Fibroblast of mammary gland (primary cell): ENCODE measurements at places on chromosomes 12 and 14.

GRCh38 chr12:119868992-119869391 is 8.1 kb downstream of the CIT start:
- DNase-seq = peak; percentile 75

GRCh38 chr14:46147452-46147851 is 504.1 kb downstream of the RPL10L start:
- DNase-seq = no peak

DNA sequence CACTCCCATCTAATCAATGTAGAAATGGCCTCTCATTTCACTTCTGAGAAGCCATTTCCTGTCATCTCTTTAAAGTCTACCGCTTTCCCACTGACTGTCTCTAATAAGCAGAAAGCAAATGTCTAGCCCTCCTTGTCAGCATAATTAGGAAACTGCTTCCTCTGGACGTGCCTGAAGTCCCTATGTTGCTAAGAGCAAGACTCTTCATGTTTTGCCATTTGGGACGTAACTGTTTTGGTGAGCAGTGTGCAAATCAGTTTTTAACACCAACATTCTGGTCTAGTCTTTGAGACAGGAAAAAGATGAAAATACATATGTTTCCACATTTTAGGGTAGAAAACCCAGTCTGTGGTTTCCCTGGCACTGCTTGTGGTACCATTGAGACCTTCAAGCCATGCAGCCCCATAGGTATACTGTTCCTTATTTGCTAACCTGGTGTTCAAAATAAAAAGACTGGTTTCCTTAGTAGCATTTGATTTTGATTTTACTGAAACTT is 22.2 kb downstream of the IFNG start:
- no peak for DNase-seq

DNA sequence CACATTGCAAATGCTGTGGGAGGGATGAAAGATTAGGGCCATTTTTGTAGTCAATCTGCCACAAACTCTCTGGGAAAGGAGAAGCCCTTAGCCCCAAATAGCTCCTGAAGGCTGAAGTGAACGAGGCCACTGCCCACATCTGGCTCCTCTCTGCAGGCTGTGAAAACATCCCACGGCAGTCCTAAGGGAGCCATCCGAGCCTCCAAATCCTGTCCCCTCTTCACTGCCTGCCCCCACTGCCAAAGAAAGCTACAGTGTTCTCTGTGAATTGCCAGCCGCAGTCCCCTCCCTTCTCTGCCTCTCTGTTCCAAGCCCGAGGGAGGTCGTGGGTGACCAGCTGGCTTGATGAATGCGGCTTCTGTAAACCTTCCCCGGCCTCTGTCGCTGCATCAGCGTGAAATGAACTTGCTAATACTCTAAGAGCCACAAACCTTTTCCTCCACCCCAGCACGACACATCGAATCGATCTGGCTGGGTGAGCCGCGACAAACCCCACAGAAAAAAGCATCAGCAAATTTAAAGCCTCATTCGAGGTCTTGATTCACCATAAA is 180.7 kb upstream of the NRXN3 start:
- DNase-seq = no peak

DNA sequence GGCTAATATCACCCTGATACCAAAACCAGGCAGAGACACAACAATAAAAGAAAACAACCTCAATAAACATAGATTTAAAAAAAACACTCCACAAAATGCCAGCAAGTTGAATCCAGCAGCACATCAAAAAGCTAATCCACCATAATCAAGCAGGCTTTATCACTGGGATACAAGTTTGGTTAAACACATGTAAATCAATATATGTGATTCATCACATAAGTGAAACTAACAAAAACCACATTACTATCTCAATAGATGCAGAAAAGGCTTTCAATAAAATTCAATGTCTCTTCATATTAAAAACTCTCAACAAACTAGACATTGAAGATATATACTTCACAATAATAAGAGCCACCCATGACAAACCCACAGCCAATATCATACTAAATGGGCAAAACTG is 17.0 kb upstream of the TAS2R14 start:
- DNase-seq = no peak

DNA sequence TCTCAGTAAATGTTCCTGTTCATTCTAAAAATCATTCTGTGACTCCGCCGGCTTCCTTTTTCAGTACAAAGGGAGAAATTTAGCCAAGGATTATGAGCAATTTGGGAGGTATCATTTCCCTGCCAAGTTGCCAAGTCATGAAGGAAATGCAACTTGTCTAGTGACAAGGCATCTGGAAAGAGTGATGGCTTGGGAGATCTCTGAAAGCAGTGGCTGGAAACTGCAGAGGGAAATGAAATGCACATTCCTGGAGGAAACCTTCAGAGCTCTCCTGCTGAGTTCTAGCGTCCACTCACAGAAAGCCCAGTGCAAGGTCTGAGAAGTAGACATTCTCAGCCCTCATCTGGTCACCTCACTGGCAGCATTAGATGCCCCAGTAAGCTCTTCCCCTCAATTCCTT is 91.7 kb downstream of the GALC start:
- DNase-seq = peak; percentile 30

GRCh38 chr12:98691351-98691750 is 46.3 kb downstream of the APAF1 start:
- DNase-seq = no peak

DNA sequence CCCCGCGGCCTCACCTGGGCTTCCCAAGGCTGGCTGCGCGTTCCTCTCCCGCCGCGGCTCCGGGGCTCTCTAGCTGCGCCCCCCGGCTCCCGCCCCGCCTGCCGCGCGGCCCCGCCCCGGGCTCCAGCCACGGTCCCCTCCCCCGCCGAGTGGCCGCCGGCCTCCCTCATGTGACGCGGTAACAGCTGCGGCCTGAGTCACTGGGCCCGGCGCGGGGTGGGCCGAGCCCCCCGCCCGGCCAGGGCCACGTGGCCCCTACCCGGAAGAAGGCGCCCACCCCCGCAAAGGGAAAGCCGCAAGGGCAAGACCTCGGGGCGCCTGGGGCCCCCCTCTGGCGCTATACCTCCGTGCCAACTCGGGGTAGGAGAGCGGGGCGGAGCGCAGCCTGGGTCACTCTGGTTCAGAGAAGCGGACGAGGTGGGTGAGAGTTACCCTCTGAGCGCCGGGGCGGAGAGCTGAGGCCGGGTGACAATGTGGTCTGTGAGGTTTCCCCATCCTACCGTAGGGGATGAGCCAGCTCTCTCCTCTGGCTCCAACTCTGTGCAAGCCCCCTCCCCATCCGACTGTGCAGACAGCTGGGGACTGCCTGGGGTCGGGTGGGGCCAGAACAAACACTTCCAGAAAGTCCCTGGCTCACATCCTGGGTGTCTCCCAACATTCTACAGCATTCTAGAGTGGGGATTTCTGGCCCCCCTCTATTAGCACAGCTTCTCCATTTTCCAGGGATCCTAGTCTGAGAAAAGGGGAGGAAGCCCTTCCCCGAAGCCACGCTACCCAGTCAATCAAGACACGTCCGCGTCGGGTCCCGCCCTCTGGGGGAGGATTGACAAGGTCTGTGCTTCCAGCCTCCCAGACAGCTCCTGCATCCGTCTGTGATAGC is at the start of gene CD63:
CD63 (minus strand) TSS at position 71 of the 880 bp plus-strand sequence. CDS start 668 bp downstream, outside the sequence.
- DNase-seq = peak; percentile 94

GRCh38 chr14:68521557-68521901 is 271.3 kb downstream of the ZFP36L1 start:
- no peak for DNase-seq

DNA sequence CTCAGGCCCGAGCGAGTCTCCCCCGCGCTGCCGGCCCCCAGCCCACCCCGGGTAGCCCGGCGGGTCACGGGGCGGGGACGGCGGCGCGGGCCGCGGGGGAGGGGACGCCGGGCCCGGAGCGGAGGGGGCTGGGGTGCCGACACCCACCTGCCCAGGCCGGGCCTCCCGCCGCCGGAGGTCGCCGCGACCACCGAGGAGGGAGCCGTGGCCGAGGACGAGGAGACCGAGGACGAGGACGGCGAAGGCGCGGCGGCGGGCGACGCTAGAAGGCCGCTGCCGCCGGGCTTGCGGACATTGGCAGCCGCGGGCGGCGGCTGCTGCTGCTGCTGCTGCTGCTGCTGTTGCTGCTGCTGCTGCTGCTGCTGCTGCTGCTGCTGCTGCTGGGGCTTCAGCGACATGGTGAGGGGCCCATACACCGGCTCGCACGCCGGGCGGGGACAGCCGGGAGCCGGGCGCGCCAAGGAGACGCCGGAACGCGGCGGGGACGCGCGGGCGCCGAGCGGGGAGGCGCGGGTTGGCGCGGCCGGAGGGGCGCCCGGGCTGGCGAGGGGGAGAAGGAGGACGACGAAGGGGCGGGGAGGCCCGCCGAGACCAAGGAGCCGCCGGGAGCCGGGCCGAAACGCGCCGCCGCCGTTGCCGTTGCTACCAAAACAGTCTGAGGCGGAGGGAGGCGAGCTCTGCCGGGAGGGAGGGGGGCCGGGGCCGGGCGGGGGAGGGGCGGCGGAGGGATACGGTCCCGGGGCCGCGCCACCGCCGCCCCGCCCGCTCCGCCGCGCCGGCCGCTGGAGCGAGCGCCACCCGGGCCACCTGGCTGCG is at the start of gene ATXN2:
ATXN2 (minus strand) TSS at position 679 of the 816 bp plus-strand sequence; CDS start at position 398, 281 bp downstream.
- DNase-seq = no peak

DNA sequence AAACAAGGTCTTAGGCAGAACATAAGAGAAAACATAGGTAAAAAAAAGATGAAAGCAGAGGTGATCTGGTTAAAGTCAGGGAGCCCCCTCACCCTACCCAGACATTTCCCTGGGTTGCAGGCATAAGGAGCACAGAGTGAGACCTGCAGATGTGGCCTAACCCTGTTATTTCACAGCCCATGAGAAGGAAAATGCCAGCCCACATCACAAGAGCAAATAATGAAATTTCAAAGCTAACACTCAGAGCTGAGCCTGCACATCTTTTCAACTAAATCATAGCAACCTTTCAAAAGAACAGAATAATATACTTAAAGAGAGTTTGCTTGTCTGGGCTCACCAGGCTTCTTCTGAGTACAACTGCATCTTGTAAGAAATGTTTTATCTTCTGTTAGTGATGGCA is 295.4 kb downstream of the RPAP3 start:
- DNase-seq = no peak

DNA sequence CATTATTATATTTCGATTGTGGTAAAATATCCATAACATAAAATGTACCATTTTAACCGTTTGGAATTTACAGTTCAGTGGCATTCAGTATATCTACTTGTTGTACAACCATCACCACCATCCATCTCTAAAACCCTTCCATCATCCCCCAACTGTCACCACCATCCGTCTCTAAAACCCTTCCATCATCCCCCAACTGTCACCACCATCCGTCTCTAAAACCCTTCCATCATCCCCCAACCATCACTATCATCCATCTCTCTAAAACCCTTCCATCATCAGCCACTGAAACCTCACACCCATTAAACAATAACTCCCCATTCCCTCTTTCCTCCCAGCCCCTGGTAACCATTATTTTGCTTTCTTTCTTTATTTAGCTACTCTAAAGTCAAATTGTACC is 144.2 kb upstream of the EEA1 start:
- no peak for DNase-seq

DNA sequence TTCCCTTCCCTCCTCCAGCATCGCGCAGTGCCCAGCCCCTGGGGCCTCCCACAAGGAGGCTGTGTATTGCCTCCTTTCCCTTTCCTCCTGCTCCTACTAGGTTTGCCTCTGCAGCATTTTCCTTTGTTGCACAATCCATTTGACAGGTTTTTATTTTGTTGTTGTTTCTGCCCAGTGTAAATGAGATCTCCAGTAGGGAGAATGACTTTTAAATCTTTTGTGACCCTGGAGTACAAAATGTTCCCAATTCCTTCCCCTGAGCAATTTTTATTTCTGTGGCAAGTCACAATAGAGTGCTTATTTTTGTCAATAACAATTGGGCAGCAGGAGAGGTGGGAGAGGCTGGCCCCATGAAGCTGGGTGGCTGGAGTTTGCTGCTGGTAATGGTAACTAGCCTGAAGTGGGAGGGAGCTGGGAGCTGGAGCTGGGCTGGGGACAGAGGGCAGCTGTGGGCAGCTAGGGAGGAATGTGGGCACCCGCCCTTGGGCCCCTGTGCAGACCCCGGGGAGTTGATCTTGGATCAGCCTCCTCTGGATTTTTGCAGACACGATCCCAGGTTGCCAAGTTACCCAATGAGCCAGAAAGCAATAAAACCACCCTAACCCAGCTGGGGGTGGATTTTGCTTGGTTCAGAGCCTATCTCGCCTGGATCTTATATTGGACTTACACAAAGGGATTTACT is 160.1 kb downstream of the KTN1 start:
- no peak for DNase-seq

GRCh38 chr12:72578327-72578726 is 306.2 kb downstream of the TRHDE start:
- no peak for DNase-seq

- peak; percentile 73 for DNase-seq
Measured at GRCh38 chr12:9115731-9116559, at the start of gene A2M. A2M (minus strand) TSS chr12:9115919; CDS start chr12:9115849, 70 bp downstream.

- DNase-seq = no peak
Measured at GRCh38 chr12:27806259-27806658, 26.2 kb upstream of the MANSC4 start.

- DNase-seq = no peak
Measured at GRCh38 chr12:55744340-55745030, 1.6 kb downstream of the GDF11 start.

DNA sequence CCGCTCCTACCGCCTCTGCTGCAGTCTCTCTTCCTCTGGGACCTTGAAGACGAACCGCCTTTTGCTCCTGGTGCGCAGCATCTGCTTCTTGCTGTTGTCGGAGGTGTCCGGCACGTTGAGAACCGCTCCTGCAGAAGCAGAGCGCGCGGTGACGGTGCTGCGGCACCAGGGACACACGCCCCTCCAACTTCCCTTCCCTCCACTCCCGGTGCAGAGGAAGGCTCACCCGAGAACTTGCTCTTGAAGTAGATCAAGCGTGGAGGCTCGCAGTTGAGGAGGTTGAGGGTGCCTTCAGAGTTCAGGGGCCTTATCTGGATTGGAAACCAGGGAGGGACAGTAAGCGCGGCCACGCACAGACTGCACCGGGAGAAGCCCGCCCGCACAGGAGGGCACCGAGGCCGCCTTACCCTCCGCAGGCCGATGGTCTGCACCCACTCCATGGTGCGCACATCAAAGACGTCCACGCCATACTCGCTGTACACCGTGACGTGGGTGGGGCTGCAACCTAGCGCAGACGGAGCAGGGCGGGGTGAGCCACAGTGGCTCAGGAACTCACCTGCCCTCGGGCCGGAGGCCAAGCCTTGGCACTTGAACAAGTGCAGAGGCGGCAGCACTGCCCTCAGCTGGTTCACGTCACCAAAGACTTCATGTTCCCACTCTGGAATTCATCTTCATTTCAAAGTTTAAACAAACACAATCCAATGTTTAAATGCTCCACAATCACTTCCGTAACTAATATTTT is 17.5 kb downstream of the AMN start:
- no peak for DNase-seq

GRCh38 chr12:104049903-104050356 is at the start of gene GLT8D2:
GLT8D2 (minus strand) TSS chr12:104050187; CDS start chr12:104019648, 30,539 bp downstream.
- peak; percentile 86 for DNase-seq

GRCh38 chr12:1811281-1811947 is 9.0 kb upstream of the LRTM2 start:
- DNase-seq = no peak

- peak; percentile 45 for DNase-seq
Measured at GRCh38 chr14:90383731-90384542, 12.9 kb upstream of the CALM1 start.

GRCh38 chr14:55025948-55026347 is 951 bp downstream of the WDHD1 start:
- DNase-seq = no peak

- DNase-seq = no peak
Measured at GRCh38 chr12:24815114-24815423, 133.8 kb downstream of the BCAT1 start.
